ENCODE measurements at places on chromosomes 2 and 18.

DNA sequence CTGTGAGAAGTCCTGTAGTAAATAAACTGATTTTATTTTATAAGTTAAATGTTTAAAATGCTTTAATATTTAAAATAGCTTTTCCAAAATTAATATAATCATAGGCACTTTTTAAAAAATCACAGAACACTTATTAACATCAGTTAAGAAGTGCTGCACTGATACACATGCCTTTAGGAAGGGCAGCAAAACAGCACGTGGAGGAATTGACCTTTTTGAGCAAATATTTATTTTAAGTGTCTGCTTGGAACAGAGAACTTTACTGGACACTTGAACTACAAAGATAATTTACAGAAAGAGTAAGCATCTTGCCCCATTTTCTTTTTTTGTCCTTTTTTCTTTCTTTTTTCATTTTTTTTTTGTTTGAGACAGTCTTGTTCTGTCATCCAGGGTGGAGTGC is 87.7 kb upstream of the NARS1 start:
- no peak for DNase-seq

- no peak for DNase-seq
These were observed 50.9 kb upstream of the PHLPP1 start for GRCh38 chr18:62664414-62664813.

DNA sequence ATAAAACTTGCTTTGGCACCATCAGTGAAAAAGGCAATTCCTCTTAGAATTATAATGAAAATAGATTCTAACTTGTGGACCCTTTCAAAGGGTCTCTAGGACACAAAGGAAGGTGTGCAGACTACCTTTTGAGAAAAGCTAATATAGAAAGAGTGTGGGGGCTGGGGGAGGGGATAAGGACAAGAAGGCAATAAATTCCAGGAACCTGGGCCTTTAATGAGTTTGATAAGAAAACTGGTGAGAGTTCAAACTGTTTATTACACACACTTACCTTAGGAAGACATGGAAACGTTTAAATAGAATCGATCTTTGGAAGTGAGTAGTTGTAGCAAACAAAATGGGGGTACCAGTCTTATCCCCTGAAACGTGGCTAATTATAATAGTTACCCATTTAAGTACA is 39.6 kb upstream of the PGAP1 start:
- no peak for DNase-seq

DNA sequence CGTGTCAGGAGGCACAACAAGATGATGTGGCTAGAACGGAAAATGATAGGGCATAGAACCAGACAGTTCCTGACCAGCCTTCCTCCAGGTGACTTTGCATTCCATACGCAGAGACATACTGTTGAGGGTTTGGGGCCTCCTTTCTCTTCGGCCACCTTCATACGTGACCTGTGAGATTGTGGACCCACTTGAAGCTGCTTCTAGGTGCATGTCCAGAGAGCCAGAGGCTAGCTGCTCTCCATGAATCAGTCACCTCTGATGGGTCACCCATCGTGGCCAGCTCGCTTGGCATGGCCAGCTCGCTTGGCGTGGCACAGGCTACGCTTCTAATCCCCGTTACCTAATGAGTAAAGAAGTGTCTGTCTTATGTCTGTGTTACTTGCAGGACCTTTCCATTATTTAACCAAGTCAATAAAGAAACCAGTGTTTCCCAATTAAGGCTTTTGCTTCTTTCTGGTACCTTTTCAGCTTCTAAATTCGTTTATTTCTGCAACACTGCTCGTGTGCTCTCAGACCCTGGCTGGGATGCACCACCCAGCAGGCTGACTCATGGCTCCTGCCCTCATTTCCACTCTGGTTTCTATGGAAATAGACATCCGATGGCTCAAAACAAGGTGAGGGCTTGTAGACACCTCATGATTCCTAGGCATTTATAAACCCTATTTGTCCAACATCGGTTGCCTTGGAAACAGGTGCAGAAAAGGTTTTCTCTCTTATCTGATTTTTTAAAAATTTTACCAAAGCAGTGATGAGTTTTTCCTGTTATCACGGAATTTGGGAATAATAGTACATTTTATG is 86.7 kb upstream of the B3GNT7 start:
- DNase-seq, result peak; percentile 27

DNA sequence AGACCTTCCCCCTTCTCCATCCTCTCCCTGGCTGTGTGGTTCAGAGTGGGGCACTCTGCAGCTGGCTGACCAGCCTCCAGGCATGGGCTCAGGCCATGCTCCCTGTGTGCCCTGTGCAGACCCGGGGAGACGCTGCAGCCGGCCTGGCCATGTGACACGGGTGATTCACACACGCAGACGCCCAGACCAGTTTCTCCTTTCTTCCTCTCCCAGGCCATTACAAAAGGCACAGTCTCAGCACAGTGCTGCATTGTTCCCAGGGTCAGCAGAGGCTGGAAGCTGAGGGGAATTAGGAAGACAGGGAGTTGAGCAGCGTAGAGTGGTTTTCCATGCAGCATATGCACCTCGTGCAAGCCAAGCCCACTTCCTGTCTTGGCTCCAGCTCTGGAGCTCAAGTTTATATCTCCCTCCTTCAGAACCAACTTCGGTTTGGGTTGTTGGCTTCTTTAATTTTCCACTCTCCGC is 288.5 kb downstream of the TNS1 start:
- DNase-seq, result no peak

GRCh38 chr2:174577967-174578589 is 19.5 kb downstream of the WIPF1 start:
- peak; percentile 35 for DNase-seq

- no peak for DNase-seq
These were observed 163.7 kb upstream of the RMP24 start for GRCh38 chr18:35808796-35809195.

GRCh38 chr18:6119761-6120160 is 224.4 kb upstream of the TMEM200C start:
- DNase-seq, result no peak

- no peak for DNase-seq
These were observed 53.6 kb upstream of the SLC14A1 start for GRCh38 chr18:45670281-45670962.

DNA sequence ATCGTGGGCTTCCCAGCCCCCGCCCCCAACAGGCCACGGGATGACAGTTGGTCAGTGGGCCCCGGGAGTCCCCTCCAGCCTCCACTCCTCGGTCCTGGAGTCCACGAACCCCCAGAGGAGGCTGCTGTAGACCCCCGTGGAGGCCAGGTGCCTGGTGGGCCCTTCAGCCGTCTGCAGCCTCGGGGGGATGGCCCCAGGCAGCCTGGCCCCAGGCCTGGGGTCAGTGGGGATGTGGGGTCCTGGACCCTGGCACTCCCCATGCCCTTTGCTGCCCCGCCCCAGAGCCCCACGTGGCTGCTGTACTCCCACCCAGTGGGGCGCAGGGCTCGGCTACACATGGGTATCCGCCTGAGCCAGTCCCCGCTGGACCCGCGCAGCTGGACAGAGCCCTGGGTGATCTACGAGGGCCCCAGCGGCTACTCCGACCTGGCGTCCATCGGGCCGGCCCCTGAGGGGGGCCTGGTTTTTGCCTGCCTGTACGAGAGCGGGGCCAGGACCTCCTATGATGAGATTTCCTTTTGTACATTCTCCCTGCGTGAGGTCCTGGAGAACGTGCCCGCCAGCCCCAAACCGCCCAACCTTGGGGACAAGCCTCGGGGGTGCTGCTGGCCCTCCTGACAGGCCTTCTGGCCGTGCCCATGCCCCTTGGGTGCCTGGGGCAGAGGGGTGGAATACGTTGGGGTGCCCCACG is 7.6 kb downstream of the NEU4 start:
- DNase-seq, result no peak

DNA sequence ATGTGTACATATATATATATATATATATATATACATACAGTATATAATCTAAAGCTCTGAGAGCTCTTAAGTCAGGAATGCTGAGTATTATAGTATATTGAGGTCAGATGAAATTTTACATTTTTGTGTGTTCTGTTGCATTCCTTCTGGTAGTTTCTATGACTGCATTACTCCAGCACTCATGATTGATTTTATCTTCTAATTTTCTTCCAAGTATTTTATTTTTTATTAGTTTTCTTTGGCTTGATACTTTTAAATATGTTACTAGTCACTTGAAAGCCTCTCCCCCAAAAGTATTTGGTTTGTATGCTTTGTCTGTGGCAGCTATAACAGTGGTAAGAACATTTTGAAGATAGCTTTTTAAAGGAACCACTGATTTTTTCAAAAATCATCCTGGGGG is 25.0 kb downstream of the METTL21A start:
- DNase-seq, result no peak

Data from non-pigmented ciliary epithelial cell (primary cell).